ENCODE measurements at places on chromosomes 11 and 22.

GRCh38 chr11:33802194-33802950, 28.1 kb upstream of the FBXO3 start:
- DNase-seq, result peak; percentile 54

- no peak for DNase-seq
Measured at GRCh38 chr11:128488471-128488870, 98.9 kb downstream of the ETS1 start.

DNA sequence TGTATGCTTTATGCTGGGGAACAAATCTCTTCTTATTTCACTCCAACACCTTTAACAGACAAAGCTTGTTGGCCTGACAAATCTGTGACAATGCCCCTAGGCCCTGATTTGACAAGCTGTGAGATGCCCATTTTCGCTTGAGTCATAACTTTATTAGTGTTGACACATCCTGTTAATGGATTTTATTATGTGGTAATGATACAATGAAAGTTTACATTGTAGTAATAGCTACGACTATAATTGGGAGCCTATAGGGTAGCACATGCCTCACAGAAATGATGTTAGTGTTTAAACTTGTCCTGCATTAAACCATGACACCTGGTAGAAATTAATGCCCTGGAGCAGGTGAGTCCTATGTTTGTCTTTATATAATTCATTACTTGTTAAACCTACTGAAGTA, 3.3 kb upstream of the MMP10 start:
- DNase-seq, result no peak

- no peak for DNase-seq
Measured at GRCh38 chr11:18771266-18772035, 20.1 kb downstream of the PTPN5 start.

GRCh38 chr11:117668321-117668751, 128.7 kb downstream of the DSCAML1 start:
- DNase-seq, result no peak

DNA sequence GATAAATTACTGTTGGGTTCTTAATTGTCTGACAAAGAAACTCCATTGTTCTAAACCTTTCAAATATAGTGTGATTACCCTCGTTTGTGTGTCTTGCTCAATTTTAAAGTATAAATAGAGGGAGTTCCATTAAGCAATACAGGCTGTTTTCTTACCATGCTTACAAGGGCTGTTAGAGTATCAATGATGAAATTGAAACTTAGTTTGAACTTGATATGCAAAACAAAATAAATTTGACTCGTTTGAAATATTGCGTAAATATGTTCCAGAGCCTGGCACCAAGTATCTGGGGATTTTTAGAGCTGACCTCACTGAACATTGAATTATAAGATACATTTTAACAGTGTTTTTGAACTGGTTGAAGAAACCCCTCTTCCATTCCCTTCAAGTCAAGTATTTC, 31.7 kb downstream of the TEAD1 start:
- no peak for DNase-seq

DNA sequence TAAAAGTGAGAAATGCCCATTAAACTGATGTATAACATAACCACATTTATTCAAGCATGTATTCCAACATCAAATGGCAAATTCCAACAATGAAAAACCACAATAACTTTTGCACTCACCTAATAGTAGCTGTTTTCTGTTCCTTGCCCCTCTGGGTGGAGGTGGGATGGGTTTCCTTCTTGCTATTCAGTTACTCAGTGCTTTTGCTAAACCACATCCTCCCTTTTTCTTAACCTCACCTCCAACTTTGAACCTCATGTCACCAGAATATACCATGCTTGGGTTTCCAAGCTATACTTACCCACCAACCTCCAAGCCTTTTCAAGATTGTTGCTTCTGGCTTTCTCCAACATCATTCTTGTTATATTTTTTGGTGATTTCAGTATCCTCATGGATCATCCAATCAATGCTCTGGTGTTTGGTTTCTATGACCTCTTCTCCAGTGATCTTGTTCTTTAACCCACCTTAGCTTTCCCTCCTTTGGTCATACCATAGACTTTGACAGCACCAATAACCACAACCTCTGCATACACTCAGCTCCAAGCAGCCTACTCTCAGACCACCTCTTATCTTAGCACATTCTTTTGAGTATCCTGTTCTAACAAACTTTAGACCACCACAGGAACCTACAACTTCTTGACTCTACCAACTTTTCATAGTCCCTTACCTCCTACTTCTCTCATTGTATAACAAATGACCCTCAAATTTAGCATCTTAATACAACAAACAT, 3.2 kb upstream of the CCDC15 start:
- no peak for DNase-seq

GRCh38 chr11:111283945-111284481, 14.3 kb upstream of the POU2AF3 start:
- DNase-seq, result peak; percentile 55

DNA sequence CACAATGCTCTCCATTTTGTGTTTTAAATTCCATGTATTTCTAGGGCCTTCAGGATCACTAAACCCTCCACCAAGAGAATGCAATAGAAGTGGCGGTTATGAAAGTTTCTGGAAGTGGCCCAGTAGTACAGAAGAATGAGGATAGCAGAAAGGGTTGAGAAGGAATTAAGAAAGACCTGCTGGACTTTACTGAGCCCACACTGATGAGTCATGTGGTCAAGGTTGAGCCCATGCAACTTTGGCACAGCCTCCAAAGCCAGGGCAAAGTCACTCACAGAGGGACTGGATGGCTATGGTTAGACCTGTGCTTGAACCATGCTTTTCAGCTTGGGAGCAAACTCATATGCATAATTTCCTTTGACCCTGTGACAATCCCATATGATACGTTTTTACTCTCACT, 102.9 kb upstream of the PLET1 start:
- no peak for DNase-seq

- no peak for DNase-seq
Measured at GRCh38 chr22:42604403-42604802, 10.3 kb downstream of the POLDIP3 start.

DNA sequence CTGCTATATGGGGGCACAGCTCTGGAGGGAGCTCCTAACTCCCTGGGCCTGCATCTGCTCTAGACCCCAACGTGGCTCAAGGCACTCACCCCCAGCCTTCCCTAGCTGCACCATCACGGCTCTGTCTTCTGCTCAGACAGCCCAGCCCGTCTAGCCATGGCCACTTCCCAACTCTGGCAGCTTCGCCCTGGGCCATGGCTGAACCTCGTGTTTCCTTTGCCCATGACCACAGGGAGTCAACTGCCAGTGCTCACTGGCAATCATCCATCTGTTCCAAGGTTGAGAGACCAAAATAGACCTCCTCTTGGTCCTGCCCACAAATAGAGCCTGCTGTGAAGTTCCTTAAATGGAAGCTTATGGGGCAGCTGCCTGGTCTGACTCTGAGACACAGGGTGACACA, 5.4 kb downstream of the LMO1 start:
- DNase-seq, result no peak

GRCh38 chr22:49765091-49765771, 62.4 kb downstream of the BRD1 start:
- DNase-seq, result peak; percentile 42

DNA sequence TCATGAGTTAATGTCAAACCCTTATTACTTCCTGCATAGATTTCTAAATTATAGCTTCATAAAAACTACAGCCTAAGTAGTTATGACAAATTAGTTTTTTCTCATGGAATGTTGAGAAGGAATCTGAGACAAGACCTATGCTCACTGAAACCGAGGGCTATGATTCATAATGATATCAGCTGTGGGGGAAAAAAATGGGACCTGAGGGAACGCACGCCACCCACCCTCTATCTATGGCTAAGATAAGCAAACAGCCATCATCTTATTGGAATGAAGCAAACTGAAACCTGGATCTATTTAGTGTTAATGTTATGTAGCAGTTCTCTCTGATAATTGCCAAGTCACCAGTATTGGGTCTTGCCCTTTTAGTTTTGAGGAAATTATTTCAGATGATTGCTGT, 906.9 kb upstream of the RAG2 start:
- DNase-seq, result no peak

DNA sequence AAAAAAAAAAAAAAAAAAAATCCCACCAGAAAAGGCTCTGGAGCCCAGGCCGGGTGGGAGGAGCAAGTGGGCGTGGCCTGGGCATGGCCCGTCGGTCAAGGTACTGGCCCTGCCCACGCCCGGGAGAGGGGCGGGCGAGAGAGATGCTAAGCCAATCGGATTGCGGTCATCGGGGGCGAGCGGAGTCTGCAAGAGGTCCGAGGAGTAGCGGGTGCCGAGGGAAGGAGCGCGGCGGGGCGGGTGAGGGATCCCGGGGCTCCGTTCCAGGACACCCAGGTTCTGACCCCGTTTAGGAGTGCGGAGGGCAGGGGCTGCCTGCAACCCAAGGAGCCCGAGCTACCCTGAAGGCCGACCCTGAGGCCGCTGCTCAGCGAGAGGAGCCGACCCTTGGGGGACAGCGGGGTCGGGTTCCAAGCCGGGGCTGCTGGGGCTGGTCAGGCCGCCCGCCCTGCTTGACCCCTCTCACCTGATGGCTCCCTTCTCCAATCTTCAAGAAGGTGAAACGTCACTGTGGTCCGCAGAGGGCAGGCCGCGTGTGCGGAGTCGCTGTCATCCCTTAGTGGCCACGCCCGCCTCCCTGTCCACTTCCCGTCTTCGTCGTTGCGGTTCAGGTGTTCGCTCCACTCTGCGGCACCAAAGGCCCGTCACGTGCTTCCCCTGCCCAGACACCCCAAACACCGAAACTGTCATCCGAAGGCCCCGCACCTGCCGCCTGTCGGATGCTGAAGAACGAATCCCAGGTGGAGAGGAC, 11.1 kb upstream of the TAB1 start:
- DNase-seq, result peak; percentile 96

- no peak for DNase-seq
Measured at GRCh38 chr11:11032066-11032465, 174.2 kb upstream of the ZBED5 start.

- no peak for DNase-seq
Measured at GRCh38 chr11:109937968-109938367, 155.2 kb upstream of the ZC3H12C start.

- no peak for DNase-seq
Measured at GRCh38 chr11:119749006-119749565, 20.1 kb upstream of the NECTIN1 start.

- DNase-seq, result no peak
Measured at GRCh38 chr11:64227405-64227956, 1.4 kb downstream of the NUDT22 start.

DNA sequence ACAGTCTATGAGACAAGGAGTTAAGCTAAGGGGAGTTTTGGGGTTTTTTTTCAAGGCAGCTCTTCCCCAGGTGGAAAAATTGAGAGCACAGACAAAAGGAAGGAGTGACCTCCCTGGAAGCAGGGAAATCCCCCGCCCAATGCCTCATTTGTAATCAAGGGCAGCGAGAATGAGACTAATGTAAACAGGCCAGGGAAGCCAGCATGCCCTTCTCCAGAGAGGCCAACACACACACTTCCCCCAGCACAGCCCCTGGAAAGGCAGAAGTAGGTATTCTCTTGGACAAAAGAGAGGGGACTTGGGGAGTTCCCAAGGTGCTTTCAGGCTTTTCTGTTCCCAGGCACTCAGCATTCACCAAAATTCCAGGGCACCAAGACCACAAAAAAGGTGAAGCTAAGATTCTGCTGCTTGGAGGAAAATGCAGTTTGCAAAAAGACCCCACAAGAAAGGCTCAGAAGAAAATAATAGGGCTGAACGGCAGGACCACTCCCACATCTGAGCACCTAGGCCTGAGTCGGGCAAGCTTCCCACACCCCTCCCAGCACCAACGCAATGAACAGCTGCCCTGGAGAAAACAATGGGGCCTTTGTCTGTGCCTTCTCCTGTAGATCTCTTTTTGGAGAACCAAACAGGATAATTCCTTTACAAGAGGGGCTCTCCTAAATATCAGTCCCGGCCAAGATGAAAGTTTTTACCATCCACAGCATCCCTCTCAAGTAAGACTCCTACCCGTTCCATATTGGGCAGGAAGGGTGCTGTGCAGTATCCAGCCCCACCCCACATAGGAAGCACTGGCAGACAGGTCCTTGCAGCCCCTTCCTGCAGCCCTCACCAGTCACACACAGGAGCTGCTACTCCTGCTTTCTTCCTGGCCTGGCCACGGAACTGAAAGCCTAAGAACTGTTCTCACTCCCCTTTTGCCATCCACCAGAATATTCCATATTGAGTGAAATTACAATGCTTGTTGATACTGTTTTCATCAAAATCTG, 70.7 kb upstream of the AKIP1 start:
- peak; percentile 64 for DNase-seq

DNA sequence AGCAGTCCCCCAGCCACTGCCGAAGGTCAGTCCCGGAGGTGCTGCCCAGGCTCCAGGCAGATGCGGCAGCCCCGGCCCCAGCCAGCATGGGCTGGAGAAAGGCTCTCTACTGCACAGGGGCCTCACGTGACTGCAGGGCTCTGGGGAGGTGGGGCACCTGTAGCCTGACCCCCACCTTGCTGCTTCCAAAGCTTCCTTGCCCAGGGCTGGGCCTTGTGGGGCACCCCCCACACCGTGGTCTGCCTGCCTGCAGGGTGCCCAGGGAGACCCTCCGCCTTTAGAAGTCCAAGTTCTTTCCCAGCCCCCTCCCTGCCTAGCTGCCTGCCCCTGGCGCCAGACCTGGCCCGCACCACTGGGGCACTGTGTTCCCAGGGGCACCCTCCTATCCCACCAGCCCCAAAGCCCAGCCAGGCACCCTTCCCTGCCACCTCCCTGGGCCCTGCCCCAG, 28.4 kb upstream of the TXNRD2 start:
- DNase-seq, result no peak

GRCh38 chr11:102582140-102582539, 43.0 kb downstream of the MMP20 start:
- DNase-seq, result no peak

DNA sequence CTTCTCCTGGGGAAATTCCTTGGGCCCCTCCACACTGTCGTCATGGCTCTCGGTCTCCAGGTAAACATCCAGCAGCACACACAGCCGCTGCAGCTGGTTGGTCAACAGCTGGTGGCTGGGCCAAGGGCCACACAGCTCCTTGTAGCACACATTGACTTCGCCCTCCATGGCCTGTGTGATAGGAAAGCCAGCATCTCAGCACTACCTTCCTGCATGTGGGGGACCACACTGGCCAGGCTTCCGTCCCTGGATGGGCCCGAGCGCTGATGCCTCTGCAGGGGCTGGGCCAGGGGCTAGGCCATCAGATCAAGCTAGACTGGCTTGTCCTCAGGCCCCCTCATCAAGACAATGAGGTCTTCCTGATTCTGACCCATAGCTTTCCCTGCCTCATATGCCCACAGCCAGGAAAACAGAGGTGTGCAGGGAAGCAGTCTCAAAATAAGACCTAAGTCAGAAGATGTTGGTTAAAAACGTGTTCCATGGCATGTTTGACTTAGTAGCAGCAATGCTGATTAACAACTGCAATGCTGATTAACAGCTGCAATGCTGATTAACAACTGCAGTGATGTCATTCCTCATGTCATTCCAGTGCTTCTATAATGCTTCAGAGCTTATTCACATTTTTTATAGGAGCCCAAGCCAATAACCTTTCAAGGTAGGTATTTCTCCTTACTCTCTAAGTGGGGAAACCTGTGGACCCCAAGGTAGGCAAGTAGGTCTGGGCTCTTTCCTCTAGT, 31.3 kb downstream of the NEFH start:
- no peak for DNase-seq
